AG04449 (cell line): ENCODE measurements at places on chromosomes 1 and 21.

DNA sequence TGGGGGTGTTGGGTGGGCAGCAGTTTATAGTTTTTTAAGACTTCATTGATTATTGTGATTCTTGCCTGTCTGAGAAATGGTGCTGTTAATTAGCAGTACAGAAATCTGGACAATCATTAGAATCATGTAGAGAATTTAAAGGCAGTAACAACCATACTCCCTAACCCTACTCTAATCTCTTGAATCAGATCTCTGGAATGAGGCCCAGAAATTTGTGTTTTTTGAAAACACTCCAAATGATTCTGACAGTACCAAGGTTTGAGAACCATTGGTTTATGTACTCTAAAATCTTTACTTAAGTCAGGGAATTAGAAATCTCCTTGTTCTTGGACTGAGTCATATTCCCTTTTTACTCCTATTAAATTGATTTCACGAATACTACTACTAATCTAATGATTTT lies 24.0 kb downstream of the FNBP1L start:
- DNase-seq = peak; percentile 70

GRCh38 chr1:25661043-25661815 lies 44.6 kb downstream of the MAN1C1 start:
- no peak for DNase-seq

GRCh38 chr1:100615686-100616085 lies 77.7 kb downstream of the GPR88 start:
- no peak for DNase-seq

DNA sequence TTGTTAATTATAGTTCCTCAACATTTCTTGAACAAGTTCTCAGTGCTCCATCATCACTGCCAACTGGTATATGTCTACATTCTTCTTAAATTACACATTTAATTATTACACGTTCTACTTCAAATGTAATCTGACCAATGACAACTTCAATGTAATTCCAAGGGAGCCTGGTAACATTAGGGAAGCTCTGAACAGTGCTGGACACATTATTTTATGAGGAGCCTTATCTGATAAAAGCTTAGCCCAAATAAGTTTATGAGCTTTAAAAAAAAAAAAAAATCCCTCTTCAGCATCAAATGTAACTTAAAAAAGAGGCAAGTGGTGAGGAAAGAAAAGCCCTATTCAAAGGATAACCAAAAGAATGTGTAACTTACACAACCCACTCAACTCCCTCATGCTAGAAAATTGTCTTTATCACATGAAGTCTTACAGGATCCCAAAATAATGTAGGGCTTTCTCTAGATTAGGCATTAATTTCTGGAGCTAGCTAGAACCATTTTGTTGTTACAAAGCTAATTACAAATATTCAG lies 35.2 kb upstream of the ABCA4 start:
- DNase-seq = no peak

GRCh38 chr1:29470087-29470787 lies 233.9 kb downstream of the PTPRU start:
- DNase-seq = no peak
